ENCODE measurements at places on chromosomes 16 and 17.

DNA sequence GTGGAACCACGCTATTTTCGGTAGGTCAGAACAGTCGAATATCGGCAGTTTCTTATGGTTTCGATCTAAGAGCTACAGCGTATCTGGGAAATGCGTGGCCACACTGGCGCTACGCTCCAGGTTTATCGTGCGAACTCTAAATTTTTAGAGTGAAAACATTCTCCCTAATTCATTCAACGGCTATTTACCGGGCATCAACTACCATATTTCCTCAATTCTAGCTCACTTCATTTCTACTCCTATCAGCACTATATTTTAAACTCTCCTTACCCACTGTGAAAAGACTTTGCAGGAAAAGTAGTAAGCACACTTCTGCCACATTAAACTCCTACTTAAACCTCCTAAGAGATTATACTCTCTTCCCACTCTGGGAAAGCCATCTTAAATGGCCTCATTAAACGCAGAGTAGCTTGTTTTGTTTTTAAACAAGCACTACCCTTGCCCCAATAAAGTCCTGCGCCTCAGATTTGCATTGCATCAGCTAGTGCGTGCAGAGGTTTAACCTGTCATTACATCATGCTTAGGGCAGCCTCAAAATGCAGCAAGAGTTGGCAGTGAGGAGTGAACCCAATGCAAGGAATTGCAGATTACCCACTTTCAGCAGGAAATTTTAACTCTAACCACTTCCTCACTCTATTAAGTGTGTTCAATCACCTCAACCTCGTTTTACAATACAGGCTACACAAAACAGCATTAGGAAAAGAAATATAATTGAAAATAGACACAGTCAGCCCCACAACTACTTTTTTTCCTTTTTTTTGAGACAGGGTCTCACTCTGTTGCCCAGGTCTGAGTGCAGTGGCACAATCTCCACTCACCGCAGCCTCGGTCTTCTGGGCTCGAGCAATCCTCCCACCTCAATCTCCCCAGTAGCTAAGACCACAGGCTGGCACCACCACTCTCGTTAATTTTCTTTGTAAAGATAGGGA is 18.8 kb downstream of the SIAH1 start:
- peak; percentile 42 for DNase-seq

GRCh38 chr17:74012465-74012864 is 191.0 kb upstream of the RPL38 start:
- no peak for DNase-seq

- no peak for DNase-seq
Measured at GRCh38 chr16:17070882-17071592, 399.7 kb downstream of the XYLT1 start.

DNA sequence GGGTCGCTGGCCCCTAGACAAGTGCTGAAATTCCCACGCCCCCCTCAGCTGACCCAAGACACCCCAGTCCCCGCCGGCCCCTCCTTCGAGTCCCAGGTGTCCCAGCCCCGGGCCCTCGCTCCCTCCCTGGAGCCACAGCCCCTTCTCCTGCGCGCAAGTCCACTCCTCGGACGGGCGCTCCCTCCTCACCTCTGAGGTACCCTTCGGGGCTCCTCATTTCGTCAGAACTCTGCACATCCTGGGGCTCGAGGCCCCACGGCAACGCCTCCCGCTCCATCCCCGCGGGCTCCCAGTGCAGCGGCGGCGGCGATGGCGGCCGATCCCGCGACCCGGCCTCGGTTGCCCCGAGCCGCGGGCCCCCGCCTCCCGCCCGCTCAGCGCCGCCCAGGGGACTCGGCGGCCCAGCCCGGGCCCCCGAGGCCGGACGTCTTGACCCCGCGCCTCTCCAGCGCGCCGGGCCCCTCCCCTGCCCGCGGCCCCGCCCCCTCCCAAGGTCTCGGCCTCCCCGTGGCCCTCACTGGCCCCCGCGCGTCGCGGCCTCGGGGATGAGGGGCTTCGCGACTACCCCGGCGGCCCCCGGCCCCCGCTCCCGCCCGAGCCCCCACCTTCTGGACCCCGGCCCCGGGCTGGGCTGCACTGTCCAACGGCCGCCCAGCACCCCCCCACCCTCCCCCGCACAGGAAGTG is at the start of gene ZNF768:
Gene ZNF768 (minus strand): TSS at position 430 of the 686 bp plus-strand sequence. CDS start 153 bp downstream, at position 277.
- DNase-seq = peak; percentile 28

DNA sequence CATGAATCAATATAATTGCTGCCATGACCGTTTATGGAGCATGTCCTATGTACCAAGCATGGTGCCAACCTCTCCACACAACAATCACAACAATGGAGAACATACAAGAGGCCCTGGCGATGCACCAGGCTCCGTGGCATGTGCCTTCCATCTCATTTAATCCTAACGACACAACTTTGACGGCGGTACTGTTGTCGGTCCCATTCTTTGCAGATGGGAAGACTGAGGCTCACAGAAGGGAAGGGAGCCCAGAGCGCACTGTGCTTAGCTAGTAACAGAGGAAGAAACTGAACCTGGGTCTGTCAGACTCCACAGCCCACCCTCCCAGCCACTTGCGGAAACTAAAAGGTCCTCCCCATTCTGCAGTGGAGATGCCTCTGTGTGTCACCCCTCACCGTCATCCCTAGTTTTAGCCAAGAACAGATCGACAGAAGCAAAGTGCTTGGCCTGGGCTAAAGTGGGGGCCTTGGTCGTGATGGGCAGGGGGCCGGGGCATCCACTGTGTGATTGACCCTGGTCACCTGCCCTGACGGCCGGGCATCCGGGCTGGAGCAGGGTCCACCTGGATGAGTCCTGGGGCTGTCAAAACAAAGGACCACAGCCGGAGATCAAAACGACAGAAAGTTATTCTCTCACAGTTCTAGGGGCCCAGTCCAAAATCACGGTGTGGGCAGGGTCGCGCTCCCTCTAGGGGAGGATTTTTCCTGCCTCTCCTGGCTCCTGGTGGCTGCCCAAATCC is 183.9 kb downstream of the C16orf95 start:
- no peak for DNase-seq

DNA sequence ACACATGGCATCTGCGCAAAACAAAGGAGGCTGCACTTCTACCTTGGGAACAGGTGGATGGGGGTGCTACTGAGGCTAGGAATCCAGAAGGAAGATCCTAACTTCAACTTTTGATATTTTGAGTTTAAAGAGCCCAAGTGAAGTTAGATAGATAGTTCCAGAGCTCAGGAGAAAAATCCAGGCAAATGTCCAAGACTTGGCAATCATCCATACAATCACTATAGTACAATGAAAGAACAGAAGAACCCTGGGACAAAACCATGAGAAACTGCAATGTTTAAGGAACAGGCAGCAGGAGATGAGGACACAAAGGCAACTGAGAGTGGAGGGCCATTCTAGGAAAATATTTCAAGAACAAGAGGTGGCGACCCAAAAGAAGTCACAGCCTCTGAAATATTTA is 12.4 kb downstream of the CDYL2 start:
- DNase-seq = no peak

- DNase-seq = no peak
Measured at GRCh38 chr17:47713980-47714700, 18.9 kb upstream of the TBX21 start.

DNA sequence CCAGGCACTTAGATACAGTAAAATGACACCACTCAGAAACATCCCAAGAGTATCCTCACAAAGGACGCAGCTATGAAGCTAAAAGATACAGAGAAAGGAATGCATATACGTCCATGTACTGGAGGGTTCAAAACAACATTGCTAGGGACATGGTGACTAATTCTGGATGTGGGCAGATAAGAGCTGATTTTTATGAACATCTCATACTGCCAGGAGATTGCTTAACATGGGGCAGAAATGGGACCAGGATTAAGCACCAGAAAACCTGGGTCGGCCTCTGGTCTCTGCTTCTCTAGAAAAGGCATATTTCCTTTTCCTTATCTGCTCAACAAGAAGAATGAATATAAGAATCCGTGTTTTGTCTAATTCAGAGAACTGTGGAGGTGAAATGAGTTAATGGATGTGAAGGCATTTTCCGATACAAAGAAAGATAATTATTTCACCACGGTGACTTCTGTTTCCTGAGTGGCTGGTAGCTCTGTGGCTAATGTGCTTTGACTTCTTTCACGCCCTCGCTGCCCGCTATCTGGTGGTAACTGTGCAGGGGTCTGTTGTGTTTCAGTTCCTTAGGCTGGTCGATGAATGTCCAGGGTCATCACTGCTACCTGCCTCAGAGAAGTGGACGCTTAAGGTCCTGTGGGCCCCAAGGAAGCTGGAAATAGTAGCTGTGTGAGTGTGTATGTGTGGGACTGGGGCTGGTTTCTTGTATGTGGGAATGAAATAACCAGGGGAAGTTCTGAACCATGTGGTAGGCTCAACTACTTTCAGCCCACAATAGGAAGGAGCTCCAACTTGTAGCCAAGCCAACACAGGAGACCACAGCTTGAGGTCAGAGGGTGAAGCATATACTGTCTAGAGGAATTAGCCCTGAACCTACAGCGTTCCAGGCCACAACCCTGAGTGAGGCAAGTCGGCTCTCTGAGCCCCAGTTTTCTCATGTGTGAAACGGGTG is 15.8 kb upstream of the CCL5 start:
- no peak for DNase-seq

DNA sequence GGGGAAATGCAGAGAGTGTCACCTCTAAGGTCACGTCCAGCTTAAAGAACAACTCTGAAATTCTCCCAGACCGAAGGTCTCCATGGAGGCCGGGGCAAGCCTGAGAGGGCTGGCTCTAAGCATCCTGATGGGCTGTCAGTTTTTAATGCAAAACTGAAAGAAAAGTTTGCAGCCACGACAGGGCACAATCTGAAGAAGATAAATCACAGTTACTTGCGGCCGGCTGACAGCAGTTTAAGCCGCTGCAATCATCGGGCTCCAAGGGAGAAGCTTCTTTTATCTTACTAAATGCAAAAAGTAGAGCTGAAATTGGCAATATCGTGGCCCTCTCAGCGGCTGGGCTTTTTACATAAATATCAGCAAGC is 168.8 kb downstream of the CYLD start:
- peak; percentile 8 for DNase-seq

DNA sequence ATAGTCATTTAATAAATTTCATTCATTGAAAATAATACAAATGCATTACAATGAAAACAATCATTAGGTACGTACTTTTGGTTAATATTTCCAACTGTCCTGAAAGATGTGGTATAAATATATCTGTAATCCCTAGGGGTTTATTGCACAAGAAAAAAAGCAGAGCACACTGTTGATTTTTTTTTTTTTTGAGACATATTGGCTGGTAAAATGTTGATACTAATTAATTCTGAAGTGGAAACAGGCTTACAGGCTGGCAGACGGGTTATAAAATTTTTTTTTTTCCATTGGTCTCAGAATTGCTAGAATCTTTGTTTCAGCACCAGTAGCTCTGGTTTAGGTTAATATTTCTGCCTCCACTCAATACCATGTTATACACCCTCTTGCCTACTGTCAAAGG is 193.6 kb downstream of the MAP2K6 start:
- DNase-seq = no peak

- DNase-seq = no peak
Measured at GRCh38 chr16:79932572-79932971, 332.0 kb upstream of the MAF start.

DNA sequence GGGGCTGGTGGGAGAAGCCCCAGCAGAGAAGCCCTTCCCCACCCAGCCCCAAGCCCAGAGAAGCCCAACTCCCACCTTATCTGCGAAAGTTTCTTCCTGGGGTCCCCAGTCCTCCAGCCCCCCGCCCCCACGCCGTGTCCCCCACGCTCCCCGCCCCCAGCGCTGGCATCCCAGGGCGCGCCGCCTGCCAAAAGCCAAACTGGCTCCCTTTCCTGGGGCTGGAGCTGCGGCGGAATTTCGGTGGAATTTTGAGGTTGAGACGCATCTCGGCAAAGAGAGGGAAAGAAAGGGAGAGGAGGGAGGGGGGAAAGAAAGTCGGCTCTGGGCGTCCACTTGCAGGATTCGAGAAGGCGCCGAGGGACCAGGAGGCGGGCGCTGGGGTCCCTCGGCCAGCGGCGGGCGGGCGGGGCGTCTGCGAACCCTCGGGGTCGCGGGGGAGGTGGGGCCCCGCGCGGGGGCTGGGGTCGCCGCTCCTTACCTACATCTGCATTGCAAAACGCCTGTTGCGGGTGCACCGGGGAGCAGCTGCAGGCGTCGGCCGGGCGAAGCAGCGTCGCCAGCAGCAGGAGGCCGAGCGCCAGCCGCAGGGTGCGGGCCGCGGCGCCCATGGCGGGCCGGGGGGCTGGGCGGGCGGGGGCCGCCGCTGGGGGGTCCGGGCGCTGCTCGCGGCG is 571 bp downstream of the TIMP2 start:
- DNase-seq = no peak

- no peak for DNase-seq
Measured at GRCh38 chr16:52488837-52489289, 58.1 kb downstream of the TOX3 start.

GRCh38 chr16:19700319-19700781 is 17.7 kb downstream of the KNOP1 start:
- DNase-seq = no peak

DNA sequence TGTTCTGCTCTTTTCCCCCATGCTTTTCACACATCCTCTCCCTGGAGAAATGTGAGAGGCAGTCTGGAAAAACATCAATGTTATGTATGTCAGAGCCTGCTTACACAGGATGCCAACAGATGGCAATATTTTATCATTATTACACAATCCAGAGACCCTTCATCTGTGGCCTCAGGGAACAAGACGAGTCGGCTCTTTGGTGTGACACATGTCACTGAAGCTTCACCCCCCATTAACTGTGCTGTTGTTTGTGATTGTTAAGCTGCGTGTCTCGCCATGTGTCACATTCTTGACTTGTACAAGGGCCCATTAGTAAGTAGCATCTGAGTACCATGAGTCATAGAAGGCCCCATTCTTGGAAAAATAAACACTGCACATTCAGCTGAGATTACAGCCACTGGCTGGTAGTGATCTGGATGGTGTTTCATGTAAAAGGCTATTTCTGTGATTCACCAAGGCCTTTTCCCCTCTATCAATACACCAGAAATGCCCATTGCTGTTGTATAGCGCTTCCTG is 682.1 kb upstream of the SOX9 start:
- DNase-seq = peak; percentile 1

DNA sequence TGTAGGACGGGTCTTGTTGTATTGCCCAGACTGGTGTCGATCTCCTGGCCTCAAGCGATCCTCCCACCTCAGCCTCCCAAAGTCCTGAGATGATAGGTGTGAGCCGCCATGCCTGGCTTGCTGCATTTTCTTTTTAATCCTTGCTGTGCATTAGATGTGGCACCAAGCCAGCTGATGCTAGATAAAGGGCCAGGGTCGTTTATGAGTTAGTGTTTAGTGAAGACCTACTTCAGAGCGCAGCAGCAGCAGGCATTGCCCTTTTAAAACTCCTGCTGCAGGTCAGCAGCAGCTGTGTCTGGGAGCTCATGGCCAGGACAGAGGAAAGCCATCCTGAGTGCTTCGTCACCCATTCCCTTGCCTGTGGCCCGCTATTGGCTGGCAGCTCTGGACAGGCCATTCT is 237.3 kb downstream of the CCDC182 start:
- DNase-seq = no peak

- DNase-seq = no peak
Measured at GRCh38 chr17:10368561-10368960, 4.2 kb downstream of the MYH13 start.

- DNase-seq = no peak
Measured at GRCh38 chr16:79130616-79131015, 469.9 kb downstream of the MAF start.

GRCh38 chr17:68238164-68238870 is 9.5 kb upstream of the AMZ2 start:
- DNase-seq = no peak
